T-helper 2 cell (primary cell): ENCODE measurements at places on chromosomes 3 and 15.

DNA sequence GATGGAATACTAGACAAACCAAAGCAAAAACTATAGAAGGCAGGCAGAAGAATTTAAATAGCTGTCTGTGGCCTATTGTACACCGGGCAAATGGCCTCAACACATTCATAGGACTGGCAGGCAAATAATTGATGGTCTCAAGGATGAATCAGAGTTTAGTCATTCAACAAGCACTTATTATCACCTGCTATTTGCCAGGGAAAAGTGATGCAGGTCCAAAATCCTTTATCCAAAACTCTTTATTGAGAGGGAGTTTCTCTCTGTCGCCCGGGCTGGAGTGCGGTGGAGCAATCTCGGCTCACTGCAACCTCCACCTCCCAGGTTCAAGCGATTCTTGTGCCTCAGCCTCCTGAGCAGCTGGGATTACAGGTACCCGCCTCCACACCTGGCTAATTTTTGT is 2.3 kb downstream of the EIF2AK4 start:
- no peak for DNase-seq

DNA sequence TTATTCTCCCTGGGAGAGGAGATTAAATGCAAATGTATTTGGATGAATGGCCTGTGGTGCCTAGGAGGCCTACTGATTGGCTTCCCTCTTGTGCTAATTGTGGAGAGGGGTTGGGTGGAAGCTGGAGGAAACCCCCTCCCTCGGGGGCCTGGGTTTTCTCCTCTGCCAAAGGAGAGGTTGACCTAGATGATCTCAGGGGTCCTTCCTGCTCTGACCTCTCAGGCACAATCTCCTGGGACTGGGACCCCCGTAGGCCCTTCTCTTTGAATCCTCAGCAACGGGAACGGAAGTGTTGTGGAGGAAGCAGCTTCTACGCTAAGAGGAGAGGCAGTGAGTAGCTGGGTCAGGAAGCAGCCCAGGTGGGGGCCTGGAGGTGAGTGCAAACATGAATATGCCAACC is 40.5 kb upstream of the MAGEF1 start:
- DNase-seq, result no peak

- DNase-seq, result no peak
Observed at GRCh38 chr15:37102305-37103162, 2.2 kb upstream of the MEIS2 start.

DNA sequence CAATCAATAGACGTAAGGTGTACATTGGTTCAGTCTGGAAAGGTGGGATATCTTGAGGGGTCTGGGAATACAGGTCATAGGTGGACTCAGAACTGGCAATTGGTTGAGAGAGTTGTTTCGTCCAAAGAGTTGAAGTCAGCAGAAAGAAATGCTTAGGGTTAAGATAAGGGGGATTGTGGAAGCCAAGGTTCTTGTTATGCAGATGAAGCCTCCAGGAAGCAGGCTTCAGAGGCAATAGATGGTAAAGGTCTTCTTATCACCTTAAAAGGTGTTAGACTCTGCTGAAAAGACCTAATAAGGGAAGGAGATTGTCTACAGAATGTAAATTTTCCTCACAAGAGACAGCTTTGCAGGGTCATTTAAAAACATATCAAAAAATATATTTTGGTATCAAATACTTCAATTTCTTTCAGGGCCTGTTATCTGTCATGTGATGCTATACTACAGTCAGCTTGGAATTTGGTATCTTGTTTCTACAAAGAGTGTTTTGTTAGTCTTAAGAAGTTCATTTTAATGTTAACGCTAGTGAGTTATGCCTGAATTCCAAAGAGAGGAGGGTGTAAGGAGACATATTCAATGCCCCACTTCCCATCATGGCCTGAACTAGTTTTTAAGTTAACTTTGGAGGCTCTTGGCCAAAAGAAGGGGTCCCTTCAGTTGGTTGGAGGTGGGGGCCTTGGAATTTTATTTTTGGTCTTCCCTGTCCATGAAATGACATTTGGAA is 378.2 kb upstream of the ROBO2 start:
- DNase-seq, result no peak

DNA sequence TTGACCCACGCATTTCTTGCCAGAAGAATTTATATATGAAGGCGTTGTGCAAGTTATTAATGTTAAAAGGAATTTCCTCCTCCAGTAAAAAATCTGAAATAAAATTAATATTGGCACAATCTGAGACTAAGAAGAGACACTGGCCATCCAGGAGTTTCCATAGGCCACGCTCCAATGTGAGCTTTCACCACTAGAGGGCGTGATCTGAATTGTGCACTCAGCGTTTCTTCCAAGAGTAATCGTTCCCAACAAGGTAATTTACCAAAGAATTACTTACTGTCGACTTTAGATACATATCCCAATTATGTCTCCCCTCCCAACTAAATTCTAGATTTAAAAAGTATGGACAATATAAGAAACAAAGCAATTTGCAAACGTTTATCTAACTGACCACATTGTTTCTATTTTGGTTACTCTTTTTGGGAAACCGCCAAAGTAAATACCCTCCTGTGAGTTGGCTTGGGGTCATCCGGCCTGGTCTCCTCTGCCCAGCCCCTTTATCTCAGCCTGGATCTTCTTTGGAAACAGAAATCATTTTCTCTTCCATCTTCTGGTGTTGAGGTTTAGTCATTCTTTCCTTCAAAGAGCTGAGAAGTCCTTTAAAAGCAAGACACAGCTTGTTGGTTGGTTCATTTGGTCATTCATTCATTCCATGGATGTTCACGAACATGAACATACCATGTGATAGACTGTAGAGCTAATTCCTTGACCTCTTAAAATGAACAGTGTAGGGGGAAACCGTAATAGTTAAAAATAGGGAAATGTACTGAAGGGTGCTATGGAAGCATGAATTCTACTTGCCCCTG is 26.2 kb downstream of the POLR2M start:
- DNase-seq, result peak; percentile 14

GRCh38 chr15:76963596-76963995 is 31.3 kb upstream of the PSTPIP1 start:
- DNase-seq, result no peak

GRCh38 chr3:3633761-3634160 is 165.5 kb upstream of the LRRN1 start:
- no peak for DNase-seq

- DNase-seq, result peak; percentile 46
Observed at GRCh38 chr3:138740072-138740471, 94.7 kb downstream of the PIK3CB start.

GRCh38 chr3:44030285-44030684 is 211.4 kb upstream of the TOPAZ1 start:
- DNase-seq, result no peak

- DNase-seq, result peak; percentile 33
Observed at GRCh38 chr15:67181221-67181639, 73.2 kb downstream of the AAGAB start.
